ENCODE measurements at places on chromosomes 4 and X.

GRCh38 chr4:136927172-136927571, 605.1 kb downstream of the PCDH18 start:
- no peak for DNase-seq

- DNase-seq, result no peak
Measured at GRCh38 chrX:93420090-93420489, 253.3 kb downstream of the NAP1L3 start.

DNA sequence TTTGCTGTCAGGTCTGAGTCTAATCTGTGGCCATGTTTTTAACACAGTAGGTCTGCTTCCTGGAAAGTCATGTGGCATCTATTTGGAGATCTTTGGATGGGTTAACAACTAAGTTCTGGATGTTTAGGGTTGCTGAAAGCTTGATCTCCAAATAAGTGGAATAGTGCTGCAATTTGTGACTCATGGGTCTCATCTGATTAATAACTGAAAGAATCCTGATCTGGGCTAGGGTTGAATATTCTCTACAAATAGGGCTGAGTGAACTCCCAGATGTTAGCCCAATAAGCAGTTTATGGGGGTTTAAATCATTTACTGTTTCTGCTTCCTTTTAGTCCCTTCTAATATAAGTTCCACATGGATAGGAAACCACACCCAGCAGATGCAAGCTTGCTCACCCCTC, 23.1 kb downstream of the CT47C1 start:
- no peak for DNase-seq

GRCh38 chrX:50107470-50107869, 93.3 kb downstream of the AKAP4 start:
- no peak for DNase-seq

DNA sequence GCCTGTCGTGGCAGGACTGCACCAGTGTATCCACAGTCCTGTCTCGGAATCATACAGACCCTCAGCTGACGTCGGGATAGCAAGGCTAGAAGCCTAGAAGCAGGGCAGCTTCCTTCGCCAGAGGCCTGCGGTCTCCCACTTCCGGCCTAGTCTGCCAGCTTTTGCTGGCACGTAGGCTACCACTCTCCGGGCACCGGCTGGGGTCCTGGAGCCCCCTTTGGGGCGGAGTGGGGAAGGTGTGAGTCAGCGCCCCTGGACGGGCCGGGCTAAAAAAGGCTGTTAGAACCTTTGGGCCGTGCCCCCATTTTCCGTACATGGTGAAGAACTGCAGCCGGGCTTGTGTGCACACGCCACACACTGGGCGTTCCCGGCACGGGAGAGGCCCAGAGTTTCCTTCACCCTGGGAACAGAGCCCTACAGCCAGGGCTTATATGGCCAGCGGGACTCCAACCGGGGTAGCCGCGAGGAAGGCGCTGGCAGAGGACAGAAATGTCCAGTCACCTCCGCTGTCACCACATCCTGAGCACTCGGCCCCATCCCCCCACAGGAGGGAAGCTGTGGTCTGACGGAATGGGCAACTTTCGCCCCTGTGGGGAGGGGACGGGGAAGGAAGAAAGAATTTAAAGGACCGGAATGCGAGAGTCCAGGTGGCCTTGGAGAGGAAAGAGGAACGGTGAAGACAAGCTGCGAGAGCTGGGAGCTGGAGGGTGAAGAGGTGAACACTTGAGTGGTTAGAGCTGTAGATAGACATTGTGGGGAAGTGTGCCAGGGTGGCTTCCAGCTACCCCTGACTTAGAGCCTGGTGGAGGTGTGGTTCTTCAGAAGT, 4.6 kb downstream of the MAGIX start:
- DNase-seq, result peak; percentile 36

GRCh38 chr4:791898-792625, 33.9 kb downstream of the CPLX1 start:
- DNase-seq, result peak; percentile 26

GRCh38 chr4:70801265-70801809, 38.4 kb downstream of the GRSF1 start:
- DNase-seq, result no peak

- DNase-seq, result no peak
Measured at GRCh38 chr4:65089666-65090065, 580.6 kb downstream of the EPHA5 start.

DNA sequence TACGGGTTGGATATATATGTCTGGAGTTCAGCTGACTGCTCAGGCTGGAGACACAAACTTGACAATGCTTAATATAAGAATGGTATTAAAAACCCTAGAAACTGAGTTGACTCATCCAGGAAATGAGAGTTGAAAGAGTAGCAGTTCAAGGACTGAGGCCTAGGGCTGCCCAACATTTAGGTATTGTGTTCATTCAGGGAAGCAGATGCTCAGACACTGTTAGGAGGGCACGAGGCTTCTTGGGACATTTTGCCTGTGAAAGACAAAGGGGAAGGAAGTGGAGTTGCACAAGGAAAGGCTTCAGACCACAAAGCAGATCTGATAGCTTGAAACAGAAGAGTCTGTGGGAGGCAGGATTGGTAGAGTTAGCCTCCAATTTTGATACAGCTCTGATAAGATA, 52.0 kb upstream of the HS3ST1 start:
- DNase-seq, result no peak

- DNase-seq, result no peak
Measured at GRCh38 chrX:15815779-15816437, 25.6 kb downstream of the ZRSR2 start.

- no peak for DNase-seq
Measured at GRCh38 chrX:12984603-12985319, 9.9 kb downstream of the TMSB4X start.

DNA sequence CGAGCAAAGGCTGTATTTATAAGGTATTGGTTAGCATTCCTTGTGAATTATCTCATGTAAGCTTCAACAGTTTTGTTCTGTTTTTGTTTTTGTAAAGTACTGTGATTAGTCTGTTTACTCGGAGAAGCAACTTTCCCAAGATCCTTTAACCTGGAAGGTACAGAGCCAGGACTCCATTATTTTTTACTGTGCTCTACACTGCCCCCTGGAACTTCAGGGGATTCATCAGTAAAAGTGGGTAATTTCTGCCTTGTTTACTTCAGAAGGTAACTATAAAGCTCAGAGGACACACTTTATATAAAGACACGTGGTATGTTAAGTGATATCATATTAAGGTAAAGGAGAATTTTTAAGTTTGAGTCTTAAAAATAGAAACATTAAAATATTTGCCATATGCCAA, 124.9 kb downstream of the IQCM start:
- no peak for DNase-seq

DNA sequence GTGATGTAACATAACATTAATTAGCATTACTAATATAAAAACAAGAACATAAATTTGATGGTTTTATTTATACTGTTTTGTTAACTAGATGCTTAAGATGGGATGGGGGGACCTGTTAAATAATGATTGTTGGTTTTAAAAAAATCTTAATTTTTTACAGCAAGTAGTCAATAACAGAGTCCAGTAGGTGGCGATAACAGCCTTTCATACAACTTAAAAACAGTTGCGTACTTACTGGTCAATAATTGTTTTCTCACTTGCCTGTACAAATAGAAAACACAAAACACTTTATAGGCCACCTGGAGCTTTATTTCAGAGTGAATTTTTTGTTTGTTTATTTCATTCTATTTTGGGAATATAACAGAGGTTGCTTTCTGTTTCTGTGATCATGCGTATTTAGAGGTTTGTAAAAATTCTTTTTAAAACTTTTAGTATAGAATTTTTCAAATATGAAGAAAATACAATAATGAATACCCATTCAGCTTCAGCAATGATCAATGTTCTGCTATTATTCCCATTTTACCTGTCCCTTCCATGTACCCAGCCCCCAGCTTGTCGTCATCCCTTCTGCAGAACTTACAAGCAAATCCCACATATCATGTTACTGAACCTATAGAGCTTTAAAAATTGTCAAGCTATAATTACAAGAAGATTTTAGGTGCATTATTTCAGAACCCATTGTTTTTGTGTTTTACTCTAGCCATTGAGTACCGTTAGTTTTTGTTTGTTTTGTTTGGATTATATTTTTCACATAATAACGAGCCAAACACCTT, 97.1 kb downstream of the MRPL1 start:
- DNase-seq, result peak; percentile 14

GRCh38 chrX:10167573-10167972, 10.8 kb downstream of the CLCN4 start:
- DNase-seq, result no peak

DNA sequence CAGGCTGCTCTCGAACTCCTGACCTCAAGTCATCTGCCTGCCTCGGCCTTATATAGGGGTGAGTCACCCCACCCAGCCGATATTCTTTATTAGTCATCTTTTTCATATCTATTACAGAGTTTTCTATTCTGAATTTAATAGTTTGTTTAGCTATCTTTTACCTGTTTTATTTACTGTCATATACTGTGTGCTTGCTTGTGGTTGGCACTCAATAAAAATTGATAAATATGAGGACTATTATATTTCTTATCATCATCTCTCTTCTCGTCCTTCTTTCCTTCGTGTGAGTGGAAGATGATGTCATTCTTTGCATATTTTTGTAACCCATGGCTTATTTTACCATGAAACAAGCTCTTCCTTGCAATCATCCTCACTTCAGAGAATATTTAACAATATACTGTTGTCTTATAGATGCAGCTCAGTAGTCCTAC, 265.5 kb downstream of the ARHGAP24 start:
- no peak for DNase-seq

DNA sequence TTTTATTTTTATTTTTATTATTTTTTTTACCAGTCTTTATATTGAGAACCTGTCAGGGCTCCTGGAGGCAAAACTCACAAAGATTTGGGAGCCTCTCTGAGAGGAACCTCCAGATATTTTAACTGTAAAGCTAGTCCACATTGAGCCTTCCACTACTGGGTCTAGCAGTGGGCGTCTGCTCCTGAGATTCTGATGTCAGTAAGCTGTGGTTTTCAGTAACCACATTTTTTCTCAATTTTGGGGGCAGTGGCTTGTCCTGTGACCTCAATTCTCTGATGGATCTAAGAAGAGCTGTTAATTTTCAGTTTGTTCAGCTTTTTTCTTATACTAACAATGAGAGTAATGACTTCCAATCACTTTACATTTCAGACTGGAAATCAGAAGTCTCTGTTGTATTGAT, 23.6 kb upstream of the GPRASP1 start:
- DNase-seq, result no peak

All from memory B cell (primary cell).